ENCODE measurements at places on chromosomes 7 and 10.

DNA sequence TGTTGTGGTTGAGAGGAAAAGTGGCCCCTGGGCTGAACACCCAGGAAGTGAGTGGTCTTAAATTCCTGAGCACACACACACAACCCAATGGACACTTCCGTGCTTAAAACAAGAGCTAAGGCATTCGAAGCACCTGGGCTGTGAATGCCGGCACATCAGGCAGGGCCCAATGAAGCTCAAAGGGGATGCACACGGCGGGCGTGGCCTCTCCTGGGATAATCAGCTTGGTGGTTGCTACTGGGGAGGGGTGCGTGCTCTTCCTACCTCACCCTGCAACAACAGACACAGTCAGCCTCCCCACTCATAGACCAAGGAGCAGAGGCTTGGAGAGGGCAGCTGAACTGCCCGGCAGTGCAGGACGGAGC lies 115.0 kb upstream of the TCERG1L start:
- DNase-seq: no peak

DNA sequence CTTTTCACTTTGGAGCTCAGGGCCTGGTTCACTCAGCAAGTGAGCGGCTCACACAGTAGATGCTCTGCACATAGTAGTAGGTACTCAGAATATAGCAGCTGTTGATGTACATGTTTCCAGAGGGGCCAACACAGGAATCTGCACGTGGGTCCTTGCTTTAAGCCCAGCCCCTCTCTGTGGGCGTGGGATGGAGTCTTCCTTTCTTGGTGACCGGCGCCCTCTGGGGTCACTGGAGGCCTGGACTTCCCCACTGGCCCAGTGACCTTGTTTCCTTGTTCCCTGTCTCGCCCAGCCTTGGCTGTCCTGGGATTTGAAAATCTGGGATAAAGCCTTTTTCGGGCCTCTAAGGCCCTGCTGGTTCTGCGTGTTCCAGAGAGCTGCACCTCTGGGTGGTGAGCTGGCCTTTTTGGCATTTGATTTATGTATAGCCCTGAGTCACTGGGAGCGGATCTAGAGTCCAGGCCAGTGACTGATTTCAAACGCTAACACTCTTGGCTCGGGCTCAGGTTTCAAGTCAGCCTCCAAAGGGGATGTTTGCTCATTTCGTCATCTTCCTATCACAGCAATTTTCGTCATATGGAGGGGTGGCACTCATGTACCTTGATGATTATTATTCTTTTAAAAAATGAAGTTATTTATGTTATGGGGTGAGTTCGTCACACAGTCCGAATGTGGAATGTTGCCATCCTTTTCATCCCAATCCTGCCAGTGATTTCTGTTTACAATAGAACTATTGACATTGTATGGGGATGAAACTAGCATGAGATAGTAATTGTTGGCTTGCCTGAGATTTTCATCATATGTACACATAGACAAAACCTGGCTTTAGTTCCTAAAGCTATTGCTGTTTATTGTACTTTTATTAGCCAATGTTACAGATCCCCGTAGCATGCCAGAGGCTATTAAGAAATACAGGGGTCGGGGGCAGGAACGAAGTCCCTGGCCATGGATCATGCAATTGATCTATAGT lies 65.5 kb downstream of the CUX1 start:
- DNase-seq: no peak

GRCh38 chr10:104872691-104873090 lies 231.6 kb downstream of the SORCS3 start:
- no peak for DNase-seq

DNA sequence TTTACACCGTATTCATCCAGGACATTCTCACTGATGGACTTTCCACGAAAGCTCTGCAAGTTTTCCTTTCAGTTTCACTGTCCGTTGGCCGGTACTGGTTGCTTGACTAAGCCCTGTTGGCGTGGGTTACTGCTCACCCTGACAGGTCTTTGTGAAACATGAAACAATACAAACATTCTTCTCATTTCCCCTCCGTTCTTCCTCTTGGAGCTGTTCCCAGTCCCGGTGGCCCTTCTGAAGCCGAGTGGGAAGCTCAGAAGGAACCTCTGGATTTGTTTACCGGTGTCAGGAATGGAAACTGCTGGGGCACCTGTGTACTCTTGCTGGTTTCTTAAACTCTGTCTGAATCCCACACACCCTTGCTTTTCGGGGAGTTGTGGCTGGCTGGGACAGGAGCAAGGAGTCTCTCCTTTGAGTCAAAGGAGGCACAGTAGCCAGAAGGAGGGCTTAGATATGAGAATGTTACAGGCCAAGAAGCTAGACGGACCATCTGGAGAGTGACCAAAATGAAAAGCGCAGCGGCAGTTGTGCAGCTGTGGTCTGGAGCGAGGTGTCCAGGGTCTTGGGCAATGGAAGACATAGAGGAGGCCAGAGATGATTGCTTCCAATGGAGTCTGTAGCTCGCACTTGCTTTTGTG lies 45.7 kb downstream of the LYZL2 start:
- no peak for DNase-seq

GRCh38 chr10:111102359-111102837 lies 25.6 kb downstream of the ADRA2A start:
- DNase-seq: no peak

DNA sequence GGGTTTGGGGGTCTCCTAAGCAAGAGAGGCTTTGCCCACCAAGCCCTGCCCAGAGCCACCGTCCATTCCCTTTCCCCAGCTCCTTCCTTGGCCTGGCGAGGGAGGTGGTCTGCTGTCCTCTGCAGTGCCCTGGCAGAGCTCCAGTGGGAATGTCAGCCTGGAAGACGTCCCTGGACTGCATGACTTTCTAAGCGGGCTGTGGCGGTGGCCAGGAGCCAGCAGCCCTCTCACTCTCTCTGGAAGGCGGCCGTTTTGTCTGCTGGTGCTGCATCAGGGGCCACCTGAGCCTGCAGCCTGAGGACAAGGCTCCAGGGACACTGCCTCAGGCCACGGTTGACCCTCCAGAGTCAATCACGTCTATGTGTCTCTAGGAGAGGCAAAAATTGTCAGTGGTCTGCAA lies 271.0 kb downstream of the SKAP2 start:
- DNase-seq: no peak

DNA sequence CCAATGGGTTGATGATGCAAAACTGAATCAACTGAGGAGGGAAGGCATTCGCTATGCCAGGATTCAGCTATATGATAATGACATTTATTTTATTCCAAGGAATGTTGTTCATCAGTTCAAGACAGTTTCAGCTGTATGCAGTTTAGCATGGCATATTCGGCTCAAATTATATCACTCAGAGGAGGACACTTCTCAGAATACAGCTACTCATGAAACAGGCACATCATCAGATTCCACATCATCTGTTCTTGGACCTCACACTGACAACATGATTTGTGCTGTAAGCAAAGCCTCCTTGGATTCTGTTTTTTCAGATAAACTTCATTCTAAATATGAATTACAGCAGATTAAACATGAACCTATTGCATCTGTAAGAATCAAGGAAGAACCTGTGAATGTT lies 19.7 kb downstream of the TMEM60 start:
- DNase-seq: no peak

GRCh38 chr10:71494476-71494875 lies 97.8 kb downstream of the CDH23 start:
- no peak for DNase-seq

DNA sequence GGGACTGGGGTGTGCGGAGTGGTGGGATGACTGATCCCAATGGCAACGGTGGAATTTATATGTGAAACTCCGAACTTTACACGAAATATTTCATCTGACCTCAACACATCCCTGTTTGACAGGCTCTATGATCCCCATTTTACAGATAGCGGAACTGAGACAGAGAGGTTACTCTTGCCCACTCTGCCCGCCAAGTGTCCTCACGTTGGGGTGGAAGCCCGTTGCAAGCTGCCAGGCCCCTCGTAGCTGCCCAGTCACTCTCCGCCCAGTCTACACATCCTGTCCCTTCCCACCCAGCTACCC lies 397 bp upstream of the NFE2L3 start:
- no peak for DNase-seq

GRCh38 chr10:125792342-125793300 lies 17.0 kb upstream of the MMP21 start:
- DNase-seq: no peak

GRCh38 chr10:91980319-91980718 lies 56.7 kb downstream of the BTAF1 start:
- no peak for DNase-seq

DNA sequence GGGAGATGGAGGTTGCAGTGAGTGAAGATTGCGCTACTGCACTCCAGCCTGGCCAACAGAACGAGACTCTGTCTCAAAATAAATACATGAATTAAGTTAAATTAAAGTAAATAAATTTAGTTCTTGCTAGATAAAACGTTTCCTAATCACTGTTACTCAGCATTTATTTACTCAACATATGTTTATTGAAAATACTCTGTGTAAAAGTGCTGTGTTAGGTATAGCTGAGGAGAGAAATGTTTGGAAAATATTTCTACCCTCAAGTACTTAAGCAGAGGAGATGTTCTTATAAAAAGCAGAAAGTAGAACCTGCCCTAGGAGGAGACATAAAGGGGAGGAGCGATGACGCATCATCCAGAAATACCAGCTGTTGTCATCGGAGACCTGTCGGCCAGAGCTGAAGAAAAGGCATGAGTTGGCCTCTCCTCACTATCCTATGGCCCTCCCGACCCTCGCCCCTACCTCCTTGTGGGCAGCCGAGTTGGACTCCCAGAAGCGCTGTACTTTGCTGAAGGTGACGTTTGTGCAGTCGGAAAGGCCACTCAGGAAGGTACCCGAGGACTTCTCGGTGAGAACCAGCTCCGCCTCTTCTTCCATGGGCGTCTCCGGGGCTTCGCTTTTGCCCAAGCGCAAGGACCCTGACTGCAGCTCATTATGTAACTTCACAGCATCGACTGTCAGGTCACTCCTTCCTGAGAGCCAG lies 1.1 kb downstream of the RRP12 start:
- no peak for DNase-seq

GRCh38 chr10:35961501-35961900 lies 319.4 kb upstream of the FZD8 start:
- no peak for DNase-seq

- DNase-seq: no peak
These were observed 8.6 kb downstream of the ZNF786 start for GRCh38 chr7:149081914-149082313.

DNA sequence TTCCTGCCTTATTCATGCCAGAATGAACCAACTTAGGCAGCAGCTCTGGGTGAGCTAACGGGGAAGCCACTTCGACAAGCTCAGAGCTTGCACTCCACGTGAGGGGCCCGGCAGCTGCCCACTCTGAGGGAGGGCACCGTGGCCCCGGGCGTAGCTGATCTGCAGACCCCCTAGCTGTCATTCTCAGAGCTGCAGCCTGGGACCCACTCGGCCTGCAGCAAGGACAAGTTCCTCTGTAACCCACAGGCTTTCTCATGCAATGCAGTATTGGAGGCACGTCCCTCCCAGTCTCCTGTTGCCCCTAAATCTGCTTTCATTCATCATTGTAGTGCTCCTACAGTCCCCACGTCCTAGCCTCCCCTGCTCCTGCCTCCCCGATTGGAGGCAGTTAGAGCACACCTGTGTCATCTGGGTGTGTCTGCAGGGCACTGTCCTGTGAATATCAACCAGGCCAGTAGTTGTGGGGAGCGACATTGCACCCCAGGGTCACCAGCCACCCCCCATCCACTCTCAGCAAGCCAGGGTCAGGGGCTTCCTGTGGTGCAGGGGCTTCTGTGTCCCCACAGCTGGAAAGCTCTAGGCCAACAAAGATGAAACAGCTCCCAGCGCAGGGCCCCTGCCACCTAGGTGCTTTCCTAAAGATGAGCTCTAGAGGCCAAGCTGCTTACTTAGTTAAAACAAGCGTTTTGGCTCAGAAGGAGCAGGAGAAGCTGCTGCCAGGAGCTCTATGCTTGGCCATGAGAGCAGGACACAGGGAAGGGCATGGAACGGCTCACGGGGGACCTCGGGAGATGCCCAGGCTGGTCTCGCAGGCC lies 333.6 kb downstream of the ADARB2 start:
- no peak for DNase-seq

DNA sequence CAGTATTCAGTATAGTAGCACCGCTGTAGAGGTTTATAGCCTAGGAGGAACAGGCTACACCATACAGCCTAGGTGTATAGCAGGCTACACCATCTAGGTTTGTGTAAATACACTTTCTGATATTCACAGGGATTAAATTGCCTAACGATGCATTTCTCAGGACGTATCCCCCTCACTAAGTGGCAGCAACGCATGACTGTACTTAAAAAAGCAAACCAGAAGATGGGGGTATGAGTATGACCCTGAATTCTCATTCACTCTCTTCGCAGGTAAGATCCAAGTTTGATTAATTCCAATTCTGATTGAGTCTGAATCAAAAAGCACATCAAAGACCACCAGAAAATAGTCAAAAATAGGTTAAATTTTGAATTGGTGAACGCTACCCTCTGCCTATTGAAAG lies 972 bp downstream of the ORC5 start:
- no peak for DNase-seq

- no peak for DNase-seq
These were observed 63.7 kb downstream of the COL13A1 start for GRCh38 chr10:69865450-69865849.

GRCh38 chr10:121325490-121326231 lies 272.6 kb downstream of the FGFR2 start:
- DNase-seq: no peak

GRCh38 chr7:8724080-8724718 lies 290.8 kb downstream of the NXPH1 start:
- no peak for DNase-seq

DNA sequence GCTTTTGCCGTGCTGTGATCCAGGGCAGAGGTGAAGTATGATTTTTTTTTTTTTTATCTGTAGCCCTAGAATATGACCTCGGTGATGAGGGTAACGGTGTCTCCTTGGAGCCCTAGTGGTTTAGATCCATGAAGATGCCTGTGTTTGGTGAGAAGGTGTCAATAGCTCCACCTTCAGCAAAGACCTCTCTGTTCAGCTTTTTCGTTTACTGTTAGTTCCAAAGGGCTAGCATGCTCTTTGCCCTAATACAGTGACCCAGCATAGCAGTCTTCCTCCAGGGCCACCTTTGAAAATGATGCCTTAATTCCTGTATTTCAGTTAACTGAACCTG lies 746 bp upstream of the MRPS16 start:
- DNase-seq: no peak

DNA sequence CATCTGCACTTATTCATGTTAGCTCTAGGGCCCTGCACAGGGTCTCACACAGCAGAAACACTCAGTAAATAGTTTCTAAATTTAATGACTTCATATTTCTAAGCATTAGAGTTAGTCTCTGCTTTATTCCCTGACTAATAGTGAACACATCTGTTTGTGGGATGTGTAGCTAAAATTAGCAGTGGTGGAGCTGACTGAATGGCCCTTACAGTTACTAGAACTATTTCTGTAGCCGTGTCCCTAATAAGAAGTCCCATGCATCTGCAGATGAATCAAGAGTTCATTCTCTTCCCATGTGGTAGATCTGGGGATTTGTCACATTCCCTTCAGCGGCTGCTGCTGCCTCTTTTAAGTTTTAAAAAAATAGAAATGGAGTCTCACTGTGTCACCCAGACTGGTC lies 11.7 kb downstream of the MAP3K8 start:
- DNase-seq: no peak

All from cortex of kidney (tissue), 1 donor.